ENCODE measurements at places on chromosomes 12 and 14.

DNA sequence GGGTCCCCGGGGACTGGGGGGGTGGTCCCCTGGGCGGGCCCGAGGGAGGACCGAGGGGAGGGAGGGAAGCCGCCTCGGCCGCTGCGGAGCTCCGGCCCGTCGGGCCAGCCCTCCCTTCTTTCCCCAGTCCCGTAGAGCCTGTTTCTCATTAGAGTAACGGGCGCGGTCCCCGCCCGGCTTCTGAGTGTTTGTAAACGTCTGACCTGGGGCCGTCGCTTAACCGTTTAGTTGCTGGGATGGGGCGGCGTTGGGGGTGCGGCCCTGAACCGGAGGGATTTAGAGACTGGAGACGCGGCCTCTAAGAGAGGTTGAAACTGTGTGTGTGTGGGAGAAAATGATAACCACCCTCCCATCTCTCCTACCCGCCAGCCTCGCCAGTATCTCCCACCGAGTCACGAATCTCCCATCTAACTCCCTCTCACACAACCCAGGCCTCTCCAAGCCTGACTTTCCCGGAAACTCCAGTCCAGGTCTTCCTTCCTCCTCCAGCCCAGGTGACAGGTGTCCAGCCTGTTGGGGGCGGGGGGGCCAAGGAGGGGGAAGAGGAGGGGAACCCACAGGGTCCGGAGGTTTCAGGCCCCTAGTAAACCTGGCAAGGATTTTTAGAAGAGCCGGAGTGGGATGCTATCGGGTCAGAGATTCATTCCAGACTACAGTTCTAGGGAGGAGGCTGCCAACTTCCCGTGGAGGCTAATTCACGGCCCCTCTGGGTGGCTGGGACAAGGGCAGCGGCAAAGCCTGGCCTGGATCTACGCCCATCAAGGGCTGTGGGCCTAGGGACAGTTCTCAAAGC lies 1.1 kb upstream of the NFATC4 start:
- peak; percentile 55 for DNase-seq

GRCh38 chr14:74905595-74906142 lies 17.4 kb downstream of the RPS6KL1 start:
- peak; percentile 72 for DNase-seq

DNA sequence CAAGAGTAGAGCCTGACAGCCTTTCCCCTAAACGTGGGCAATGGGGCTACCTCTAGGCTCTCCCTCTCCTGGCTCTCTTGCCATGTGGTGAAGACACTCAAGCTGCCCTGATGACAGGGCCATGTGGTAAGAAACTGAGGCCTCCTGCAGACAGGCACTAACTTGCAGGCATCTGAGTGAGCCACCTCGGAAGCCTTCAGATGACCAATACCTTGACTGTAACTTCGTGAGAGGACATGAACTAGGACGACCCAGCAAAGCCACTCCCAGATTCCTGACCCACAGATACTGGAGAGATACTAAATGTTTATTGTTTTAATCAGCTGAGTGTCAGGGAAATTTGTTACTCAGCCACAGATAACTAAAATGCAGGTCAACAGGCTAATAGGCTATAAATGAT lies 96.4 kb downstream of the EFCAB11 start:
- no peak for DNase-seq

DNA sequence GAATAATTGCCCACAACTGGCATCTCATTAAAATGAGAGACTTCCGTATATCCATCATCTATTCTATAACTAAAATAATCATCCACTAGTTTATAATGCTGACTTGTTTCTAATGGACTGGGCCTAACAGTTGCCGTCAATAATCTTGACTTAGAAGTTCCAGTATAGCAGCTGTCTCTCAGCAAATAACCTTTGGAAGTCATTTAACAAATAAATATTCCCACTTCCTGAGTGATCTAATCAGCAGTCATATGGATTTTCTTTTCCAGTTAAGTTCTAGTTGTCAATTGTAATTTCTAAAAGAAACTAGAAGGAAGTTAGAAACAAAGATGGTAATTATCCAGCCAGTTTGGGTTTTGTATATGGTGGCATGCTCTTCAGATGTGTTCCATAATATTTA lies 177.8 kb downstream of the GXYLT1 start:
- no peak for DNase-seq

GRCh38 chr12:46887870-46888269 lies 62.1 kb upstream of the SLC38A4 start:
- DNase-seq: no peak

GRCh38 chr14:69919815-69920214 lies 40.6 kb downstream of the SMOC1 start:
- DNase-seq: no peak

DNA sequence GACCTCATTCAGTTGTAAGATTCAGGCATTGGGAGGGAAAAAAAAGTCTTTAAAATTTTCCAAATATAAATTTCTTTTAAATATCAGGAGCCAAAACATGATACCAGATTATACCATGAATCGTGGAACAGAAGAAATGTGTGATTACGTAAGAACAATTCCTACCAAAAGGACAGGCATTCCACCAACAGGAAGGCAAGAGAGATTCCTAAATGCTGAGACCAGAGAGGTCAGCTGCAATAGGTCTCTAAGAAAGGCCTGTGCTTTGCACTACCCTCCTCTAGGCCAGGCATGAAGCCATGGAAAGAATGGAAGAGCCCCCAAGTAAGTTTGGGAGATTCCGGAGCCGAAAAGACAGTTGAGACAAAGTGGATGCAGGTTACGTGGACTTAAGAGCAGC lies 83.7 kb downstream of the PTGER2 start:
- DNase-seq: no peak
